NCI-H1436 treated with DMSO at 0.1 percent for 48 hours (cell line): ENCODE measurements at places on chromosomes 3 and 15.
A peak's percentile ranks its signal among the peaks of the same experiment; 100 is the strongest.

DNA sequence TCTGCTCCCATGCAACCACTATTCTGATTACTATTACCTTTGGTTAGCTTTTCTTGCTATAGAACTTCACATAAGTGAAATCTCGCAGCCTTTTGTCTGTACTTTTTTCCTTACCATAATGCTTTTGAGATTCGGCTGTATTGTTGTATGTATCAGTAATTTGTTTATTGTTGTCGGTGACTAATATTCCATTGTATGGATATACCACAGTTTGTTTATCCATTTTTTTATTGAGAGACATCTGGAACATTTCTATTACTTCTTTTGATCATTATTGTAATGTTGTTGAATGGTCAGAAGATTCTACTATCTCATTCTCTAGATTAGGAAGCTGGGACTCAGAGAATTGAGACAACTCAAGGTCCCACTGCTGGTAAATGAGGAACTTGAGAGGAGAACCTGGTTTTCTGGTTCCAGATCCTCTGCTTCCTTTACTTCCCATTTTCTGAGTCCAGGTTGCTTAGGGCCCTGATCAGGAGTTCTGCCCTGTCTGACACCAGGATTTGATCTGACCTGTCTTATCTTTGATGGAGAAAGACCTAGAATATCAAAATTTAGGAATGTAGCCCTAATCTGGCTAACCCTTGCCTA, 18.2 kb upstream of the SPTSSB start:
- DNase-seq = no peak

DNA sequence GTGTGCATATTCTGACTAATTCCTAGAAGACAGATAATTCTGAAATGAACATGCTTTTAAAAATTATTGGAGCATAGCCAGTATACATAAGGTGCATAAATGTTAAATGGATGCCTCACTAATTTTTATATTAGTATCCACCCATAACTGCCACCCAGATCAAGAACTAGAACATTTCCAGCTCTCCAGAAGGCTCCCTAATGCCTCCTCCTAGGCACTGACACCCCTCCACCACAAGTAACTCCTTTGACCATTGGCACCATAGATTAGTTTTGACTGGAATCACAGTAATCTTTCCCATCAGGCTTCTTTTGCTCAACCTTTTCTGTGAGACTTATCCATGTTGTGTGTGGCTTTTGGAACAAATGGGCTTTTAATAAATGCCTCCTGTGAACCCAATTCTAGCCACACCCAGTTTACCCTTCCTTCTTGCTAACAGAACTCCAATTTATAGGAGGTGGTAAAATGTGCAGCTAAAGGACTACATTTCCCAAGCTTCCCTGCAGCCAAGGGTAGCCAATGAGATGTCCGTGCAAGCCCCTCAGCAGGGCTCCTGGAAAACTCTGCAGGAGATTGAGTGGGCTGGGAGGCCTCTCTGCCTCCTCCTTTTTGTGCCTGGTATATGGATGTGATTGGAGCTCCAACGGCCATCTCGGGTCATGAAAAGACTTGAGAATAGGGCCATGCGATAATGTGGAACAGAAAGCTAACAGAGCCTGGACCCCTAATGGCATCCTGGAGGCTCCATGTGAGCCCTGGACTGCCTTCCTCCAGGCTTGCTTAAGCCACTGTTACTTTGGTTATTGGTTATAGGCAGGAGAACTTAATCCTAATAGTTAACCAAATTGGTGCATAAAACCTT, 322.6 kb upstream of the TLE3 start:
- DNase-seq = no peak

GRCh38 chr15:69275933-69276560, 22.7 kb upstream of the PAQR5 start:
- no peak for DNase-seq

GRCh38 chr15:77414789-77415442, 5.0 kb downstream of the PEAK1 start:
- no peak for DNase-seq

GRCh38 chr3:71585131-71585530, 1.6 kb upstream of the FOXP1 start:
- DNase-seq = no peak

DNA sequence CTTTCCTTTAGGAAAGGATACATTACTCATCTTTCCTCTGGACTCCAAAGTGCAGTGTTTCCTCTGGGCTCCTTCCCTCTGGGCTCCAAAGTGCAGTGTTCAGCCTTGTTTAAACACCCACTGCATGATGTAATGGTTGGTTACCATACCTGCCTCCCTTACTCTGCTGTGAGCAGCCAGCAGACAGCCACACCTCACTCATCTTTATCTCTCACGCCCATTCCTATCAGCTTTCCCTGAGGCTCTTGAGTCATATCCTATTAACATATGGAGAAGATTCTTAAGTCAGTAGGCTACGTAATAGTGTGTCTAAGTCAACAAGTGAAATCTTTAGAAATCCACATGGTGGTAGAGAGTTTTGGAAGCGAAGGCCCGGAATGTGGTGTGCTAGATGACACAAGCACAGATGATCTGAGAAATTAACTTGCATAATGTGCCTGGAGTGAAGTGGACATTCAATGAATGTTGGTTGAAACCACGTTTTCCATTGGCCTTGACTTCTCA, 97.2 kb upstream of the CTNNB1 start:
- DNase-seq = no peak

GRCh38 chr3:170622369-170623159, 36.7 kb upstream of the SLC7A14 start:
- DNase-seq = no peak

DNA sequence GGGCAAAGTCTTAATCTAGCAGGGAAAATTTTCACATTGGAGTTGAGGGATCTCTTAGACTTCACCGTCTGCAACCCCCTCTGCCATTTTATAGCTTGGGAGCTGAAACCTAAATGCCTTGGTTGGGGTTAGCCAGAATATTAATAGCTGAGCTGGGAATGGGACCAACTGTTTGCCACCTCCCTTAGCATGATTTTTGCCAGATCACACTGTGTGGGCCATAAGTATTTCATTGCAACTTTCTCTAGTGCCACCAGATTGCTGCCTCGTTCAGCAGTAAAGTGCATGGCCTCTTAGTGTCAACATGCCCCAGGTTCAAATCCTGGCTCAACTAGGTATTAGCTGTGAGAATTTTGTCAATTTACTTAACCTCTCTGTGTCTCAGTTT, 55.9 kb upstream of the ABHD17C start:
- DNase-seq = no peak

- DNase-seq = no peak
Observed at GRCh38 chr3:66885326-66886000, 112.6 kb upstream of the KBTBD8 start.

DNA sequence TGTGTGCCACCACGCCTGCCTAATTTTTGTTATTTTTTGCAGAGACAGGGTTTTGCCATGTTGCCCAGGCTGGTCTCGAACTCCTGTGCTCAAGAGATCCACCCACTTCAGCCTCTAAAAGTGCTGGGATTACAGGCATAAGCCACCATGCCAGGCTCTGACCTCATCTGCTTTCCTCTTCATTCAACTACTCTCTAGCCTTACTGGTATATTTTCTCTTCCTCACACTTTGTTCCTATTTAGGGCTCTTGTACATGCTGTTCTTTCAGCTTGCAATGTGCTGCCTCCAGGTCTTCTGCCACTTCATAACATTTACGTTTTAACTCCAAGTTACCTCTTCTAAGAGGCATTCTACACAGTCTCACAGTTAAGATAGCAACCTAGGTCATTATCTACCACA, 34.9 kb downstream of the PIK3CB start:
- no peak for DNase-seq

DNA sequence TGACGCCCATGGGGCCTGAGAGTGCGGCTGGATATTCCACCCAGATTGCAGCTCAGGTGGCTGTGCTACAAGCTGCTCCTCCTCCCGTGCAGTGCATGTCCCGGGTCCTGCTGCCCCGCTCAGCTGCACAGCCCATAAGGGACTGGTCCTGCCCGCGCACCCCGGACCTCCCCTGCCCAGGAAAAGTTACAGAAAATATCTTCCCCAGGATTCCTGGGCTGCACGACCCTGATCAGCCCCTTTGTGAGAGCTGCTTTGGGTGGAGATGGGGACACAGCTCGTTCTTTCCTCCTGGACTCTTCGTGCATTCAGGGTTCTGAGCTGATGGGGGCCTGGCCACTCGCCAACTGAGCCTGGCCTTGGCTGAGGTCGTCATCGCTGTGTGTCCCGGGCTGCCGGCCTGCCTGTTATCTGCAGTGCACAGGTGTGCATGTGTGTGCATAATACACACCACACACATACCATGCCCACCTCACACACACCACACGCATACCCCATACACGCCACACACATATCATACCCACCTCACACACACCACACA, 28.8 kb downstream of the APBA2 start:
- no peak for DNase-seq

- peak; percentile 73 for DNase-seq
Observed at GRCh38 chr3:189334064-189334920, 162.5 kb downstream of the TPRG1 start.

DNA sequence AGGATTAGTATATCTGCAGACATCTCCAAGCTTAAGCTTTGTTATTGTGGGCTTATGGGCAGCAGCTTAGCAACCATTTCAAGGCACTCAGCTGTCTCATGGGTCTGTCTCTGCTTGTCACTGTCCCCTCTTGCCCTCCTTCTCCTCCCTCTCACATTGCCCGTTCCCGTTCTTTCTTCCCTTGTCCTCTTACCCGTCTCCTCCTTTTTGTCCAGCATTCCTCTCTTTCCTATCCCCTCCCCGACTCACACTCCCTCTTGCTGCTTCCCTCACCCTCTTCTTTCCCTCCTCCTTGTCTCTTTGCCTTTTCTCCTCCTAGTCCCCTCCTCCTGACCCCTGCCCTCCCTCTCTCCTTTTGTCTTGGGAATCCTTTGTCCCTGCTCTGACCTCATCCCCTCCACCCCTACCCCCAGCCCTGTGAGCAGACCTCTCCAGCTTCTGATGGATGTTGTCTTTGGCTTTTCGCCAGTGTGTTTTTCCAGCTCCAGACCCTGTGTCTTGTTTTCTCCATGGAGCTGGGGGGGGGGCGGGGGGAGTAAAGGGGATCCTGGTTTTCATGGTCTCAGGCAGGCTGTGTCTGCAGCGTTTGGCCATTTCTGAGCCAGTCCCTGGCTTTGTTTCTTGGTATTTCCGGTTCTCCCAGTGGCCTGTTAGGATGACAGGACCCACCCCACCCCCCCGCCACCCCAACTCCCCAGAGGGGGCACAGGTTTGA, 47.9 kb upstream of the TRAK1 start:
- DNase-seq = no peak

GRCh38 chr3:194472290-194472920, 14.4 kb downstream of the ATP13A3 start:
- peak; percentile 42 for DNase-seq

DNA sequence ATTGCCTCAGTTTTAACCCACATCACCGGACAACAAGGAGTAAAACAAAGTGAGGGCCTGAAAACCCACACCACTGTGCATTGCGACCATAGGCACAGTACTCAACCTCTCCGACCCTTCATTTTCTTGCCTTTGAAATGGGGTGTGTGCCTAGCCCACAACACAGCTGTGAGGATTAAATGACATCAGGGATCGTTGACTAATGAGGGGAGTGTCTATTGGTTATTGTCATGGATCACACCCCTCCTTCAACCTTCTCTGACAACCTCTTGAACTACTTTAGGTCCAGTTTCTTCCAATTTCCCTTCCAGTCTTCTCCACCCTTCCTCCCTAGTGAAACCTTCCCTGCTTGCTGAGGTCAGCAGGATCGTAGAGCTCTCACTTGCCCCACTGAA, 89.5 kb downstream of the HES1 start:
- DNase-seq = no peak

- DNase-seq = no peak
Observed at GRCh38 chr15:33729653-33730052, 238.6 kb upstream of the CHRM5 start.

DNA sequence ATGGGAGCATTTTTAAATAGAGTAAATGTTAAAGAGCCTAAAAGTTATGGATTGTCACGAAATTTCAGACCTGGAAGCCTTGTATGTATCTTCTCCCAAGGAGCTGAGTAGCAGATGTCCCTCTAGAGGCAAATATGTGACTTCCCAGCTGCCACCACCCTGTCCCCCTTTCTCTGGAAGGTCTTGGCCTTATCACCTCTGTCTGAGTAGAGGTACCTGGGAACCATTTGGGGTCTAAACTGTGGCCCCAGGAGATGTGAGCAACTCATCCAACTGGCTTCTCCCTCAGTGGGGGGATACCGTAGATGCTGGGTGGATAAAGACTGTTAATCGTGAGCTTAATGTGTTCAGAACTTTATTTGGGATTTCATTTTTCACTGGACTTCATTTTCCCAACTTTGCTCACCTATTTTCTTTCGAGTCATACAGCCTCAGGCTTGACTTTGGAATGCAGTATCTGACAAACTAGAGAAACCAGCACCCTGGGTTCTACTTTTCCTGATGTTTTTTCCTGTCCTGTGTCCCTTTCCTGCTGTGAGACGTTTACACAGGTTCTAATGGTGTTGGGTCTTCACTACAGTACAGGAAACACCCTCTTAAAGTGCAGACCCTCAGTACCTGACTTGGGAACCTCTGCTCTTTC, 53.3 kb upstream of the CCR4 start:
- DNase-seq = no peak

- DNase-seq = peak; percentile 29
Observed at GRCh38 chr3:2765002-2765579, 345.1 kb downstream of the IL5RA start.

DNA sequence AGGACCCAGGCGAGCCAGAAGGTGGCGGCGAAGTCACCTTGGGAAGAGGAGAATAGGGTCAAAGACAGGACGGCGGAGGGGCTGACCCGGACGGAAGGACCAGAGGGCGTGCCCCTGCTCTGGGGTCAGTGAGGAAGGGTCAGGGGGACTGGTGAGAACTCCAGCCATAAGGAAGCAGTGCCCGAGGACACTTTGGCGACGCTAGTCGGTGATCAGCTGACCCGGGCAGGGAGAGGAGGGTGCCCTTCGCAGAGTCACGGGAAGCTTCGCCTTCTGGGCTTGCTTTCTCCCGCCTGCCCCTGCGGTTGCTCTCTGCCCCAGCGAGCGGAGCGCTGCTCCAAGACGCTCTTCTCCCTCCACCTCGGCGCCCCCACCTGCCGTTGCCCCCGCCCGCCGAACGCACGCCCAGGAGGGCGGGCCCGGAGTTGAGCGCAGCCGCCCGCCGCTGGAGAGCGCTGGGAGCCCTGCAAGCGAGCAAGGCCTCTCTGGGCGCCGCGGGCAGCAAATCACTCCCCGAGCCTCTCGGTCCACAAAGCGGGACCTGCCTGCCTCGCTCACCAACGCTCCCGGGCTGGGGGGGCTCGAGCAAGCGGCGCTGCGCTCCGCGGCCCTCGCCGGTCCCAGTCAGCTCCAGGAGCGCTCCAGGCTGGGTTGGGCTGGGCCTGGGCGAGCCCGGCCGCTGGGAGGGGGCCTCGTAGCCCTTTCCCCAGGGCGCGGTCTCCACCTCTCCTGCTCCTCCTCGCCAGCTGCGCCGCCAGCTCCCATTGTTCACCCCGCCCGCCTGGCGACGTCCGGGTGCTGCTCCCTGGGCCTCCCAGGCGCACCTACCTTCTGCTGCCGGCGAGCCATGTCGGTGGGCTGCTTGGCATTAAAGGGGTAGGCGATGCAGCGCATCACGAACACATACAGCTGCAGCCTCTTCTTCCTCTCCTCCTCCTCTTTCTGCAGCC, 1.2 kb downstream of the CADPS start:
- DNase-seq = no peak
